ENCODE measurements at places on chromosomes 1 and 21.

- no peak for DNase-seq
Measured at GRCh38 chr1:72524021-72524420, 241.7 kb upstream of the NEGR1 start.

- DNase-seq: no peak
Measured at GRCh38 chr1:28428990-28429520, 59.5 kb downstream of the PHACTR4 start.

- DNase-seq: peak; percentile 96
Measured at GRCh38 chr1:229155472-229155871, 115.4 kb upstream of the RAB4A start.

DNA sequence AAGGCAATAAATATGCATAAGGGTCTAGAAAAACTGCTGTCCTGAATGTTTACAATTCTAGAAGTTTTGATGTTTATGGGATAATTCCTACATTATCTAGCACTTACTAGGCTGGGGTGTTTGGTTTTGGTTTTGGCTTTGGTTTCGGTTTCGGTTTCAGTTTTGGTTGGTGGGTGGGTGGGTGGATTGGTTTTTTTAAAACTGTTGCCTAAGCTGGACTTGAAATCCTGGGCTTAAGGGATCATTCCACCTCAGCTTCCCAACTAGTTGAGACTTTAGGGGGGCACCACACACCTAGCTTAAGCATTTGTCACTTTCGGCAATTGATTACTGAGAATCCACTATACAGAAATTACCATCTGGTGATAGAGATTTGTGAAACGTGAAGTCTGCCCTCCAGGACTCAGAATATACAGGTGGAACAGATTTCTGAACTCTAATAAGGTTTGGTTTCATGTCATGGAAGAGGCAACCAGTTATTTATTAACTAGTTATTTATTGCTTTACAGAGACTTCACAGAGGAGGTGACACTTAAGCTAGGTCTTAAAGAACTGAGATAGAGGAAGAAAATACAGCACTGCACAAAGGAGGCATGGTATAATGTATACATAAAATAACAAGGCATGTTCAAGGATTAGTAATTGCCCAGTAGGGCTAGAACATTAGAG lies 69.6 kb downstream of the PIK3R3 start:
- no peak for DNase-seq

DNA sequence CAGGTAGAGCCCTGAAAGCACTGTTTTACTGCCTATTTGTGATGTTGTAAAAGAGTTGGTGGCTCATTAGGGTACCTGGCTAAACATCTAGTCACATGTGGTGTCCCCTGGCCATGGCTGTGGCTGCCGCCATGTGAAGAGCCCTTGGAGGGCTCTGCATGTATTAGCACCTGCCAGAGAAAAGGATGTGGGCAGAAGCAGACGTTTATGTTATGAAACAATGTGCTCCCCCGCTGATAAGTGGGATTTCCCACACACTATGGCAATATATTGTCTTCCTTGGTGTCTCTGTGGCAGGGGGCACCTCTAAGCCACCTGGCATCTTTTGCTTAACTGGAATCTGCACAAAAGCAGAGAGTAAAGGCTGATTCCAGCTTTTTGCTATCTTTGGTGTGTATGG lies 9.6 kb downstream of the TENT5C start:
- no peak for DNase-seq

Data from muscle of leg (tissue), 16 donors.